ENCODE measurements at places on chromosomes 7 and 10.

DNA sequence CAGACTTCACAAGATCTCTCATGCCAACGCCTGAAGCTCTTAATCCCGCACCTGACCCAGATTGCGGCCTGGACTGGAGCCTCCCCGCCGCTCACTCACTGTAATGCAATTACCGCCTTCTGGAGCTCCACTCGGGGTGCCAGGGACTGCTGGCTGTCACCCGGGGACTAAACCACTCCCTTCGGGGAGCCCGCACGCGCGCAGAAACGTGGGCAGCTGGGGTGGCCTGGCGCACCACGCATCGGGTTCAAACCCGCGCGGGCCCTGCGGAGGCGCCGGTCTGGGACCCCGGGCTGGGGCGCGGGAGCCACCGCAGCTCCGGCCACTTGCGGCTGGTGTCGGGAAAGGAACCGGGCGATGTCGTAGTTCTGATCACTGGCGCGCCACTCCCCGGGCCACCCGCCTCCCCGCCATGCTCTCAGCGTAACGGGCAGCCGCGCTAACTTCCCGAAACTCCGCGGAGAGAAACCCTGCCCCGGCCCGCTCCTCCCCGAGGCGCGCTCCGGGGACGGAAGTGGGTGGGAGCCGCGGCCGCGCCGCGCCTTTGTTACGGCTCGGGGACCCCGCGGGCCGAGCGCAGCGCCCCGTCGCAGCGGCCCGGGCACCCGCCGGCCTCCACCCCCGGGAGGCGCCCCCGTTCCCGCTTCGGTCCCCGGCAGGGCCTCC, 100.3 kb upstream of the SVIL start:
- peak; percentile 69 for DNase-seq

DNA sequence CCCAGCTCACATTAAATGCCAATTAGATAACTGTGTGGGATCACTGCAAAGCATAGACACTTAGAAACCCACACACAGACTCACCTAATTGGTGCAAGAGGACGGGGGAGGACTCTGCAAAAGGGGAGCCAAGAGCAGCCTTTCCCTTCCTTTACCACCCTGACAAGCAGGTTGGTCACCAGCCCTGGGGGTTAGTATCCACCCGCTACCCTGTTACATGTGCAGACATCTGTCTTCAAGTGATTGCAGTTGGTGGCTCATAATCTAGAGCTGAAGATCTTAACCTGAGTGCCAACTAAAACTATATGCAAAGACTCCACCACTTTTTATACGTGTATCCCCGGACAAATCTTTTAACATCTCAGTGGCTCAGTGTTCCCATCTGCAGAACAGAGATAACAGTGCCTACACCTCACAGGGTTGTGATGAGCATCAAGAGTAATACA, 56.9 kb downstream of the SORBS1 start:
- no peak for DNase-seq

DNA sequence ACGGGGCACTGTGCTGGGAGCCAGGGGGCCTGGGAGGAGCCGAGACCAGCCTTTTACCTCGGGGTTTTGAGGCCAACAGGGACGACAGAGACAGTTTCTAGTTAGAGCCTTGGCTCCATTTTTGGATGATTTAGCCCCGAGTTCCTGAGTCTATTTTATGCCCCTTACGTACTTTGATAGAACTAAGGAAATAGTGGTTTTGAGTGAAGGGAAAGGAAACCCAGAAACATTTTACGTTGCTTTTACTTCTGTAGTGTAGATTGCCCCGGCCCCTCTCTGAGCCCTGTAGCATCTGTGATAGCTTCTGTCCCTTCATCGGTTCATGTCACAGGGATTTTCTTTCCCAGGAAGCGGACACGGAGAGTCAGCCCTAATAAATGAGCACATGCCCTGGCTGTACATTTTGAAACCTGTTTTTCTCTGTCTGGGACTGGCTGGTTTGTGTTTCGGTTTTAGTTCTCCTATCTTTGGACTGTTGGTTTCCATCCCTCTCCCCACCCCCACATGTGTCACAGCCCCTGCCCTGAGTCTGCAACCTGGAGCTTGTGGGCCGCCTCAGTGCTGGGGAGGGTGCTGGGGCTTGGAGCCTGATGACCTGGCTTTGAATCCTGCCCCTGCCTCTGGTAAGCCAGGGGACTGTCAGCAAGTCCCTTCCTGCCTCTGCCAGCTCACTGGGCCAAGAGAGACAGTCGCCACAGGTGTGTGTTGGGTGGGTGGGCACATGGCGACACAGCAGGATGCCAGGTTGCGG, 6.9 kb upstream of the ORAI2 start:
- DNase-seq: no peak

DNA sequence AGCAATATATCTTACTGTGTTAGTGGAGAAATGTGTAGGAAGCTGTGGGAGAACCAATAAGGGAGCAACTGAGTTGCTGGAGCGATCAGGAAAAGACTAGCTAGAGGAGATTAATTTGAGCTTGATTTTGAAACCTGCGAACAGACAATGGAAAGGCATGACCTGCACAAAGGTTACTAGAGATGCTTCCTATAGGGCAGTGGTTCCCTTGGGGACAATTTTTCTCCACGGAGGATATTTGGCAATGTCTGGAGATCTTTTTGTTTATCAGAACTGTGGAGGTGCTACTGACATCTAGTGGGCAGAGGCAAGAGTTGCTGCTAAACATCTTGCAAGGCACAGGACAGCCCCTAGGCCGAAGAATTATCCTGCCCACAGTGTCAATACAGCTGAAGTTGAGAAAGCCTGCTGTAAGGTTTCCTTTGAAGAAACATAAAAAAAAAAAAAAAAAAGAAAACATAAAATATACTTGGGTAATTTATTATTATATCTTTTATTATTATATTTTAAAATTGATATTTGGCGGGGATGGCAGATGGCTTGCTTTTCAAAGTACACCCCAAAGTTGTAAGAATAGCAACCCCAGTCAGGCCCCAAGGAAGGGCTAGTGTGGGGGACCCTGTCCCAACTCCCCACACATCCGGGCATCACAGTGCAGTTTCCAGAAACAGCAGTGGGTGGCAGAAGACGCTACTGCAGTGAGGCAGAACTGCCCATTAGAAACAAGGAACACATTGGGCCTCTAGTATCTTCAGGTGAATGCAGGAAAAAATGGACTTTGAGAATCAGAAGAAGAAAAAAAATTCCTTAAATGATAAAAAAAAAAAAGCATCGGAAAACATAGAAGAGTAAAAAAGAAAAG, 481.6 kb downstream of the SH2D4B start:
- no peak for DNase-seq

DNA sequence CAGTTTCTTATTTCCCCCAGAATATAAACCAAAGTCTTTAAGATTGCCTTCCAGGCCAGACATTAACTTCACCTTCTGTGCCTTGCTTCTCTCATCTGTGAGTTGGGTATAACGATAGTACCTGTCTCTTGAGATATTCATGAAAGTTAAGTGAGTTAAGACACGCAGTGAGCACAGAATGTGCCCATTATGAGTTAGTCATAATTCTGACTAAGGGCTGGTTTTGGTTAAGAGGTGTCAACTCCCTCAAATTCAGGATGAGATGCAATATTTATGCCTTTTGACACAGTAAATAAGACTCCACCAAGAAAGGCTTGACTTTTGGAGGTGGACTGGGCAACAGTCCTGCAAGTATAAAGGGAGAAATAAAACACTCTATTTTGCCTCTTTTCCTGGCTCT, 528.7 kb upstream of the IGFBP3 start:
- no peak for DNase-seq

DNA sequence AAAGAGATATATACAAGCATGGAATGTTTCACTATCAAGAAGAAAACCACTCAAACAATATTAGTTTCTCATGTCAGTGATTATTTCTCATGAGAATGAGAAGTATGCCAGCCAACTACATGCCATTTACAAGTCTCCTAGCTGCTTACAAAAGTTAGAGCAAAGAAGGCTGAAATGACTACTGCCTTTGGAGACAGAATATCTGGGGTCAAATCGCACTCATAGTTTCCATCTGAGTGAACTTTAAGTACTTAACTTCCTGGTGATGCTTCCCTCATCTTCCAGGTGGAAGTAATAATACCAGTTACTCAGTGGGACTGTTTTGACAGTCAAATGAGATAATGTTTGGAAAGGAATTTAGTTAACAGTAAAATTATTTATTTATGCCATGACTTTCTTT, 42.0 kb upstream of the RHOBTB1 start:
- DNase-seq: no peak

DNA sequence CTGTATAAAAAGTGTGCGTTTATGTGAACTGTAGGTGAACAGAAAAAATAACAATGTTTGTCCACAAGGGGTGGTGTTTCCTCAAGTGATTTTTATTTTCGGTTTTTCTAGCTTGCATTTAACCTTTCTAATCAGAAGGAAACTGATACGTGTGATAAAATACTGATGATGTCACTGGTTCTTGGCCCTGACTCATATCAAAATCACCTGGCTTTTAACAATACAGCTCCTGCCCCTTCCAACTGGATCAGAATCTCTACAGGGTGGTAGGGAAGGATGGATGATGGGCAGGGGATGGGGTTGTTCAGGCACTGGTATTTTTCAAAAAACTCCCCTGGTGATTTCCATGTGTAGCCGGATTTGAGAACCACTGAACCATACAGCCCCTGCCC, 10.9 kb downstream of the NPFFR1 start:
- no peak for DNase-seq

GRCh38 chr10:3090914-3091787, 23.8 kb downstream of the PFKP start:
- DNase-seq: no peak

DNA sequence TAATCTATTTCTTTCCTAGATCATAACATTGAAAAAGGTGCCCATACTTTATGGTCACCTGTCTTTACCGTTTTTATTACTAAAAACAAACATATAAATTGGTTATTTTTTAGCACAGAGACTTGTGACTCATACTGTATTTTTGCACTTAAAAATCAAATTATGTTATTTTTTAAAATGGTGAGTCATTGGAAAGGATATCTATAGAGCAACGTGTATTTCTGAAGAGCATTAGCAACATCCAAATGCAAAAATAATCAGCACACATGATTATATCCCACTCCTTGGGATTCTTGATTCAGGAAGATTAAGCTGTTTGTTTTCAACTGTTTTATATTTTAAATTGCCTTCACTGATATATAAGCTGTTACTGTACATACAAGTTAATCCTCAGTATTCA, 40.7 kb upstream of the FMC1 start:
- DNase-seq: no peak
